ENCODE measurements at places on chromosomes 2 and 18. TPM values are rescaled to one million over a fixed set of nuclear protein-coding genes. Genes with fewer than 3 reads are reported as not detected.

Gene CYP27C1
- 0.16 TPM for total RNA-seq

Gene GKN2
- not detected for total RNA-seq

Gene PPP4R1
- total RNA-seq = 119 TPM

Gene RNF103
- 30.5 TPM for total RNA-seq

Gene HNMT
- 82.8 TPM for total RNA-seq

Gene POTEI
- total RNA-seq = 0.26 TPM

Gene C2orf78
- total RNA-seq = not detected

All from aorta (tissue), 5 donors.